ENCODE measurements at places on chromosomes 13 and 19. TPM values are rescaled to one million over a fixed set of nuclear protein-coding genes. Genes with fewer than 3 reads are reported as not detected.

NECTIN2 gene
- 171 TPM for polyA plus RNA-seq

CD177 gene
- polyA plus RNA-seq, result 0.50 TPM

ZNF665 gene
- polyA plus RNA-seq, result 7.7 TPM

PROSER1 gene
- 38.8 TPM for polyA plus RNA-seq

PGLYRP1 gene
- polyA plus RNA-seq, result 0.70 TPM

ERICH4 gene
- polyA plus RNA-seq, result 4.2 TPM

KLK12 gene
- not detected for polyA plus RNA-seq

ZNF700 gene
- polyA plus RNA-seq, result 25.3 TPM

ZNF701 gene
- polyA plus RNA-seq, result 17.6 TPM

KLK15 gene
- not detected for polyA plus RNA-seq

CYP4F8 gene
- polyA plus RNA-seq, result not detected

DNAJC15 gene
- polyA plus RNA-seq, result 25.7 TPM

CYP2A7 gene
- polyA plus RNA-seq, result 0.10 TPM

CGB2 gene
- not detected for polyA plus RNA-seq

CD79A gene
- 0.53 TPM for polyA plus RNA-seq

TDRD12 gene
- 4.0 TPM for polyA plus RNA-seq

SERPINE3 gene
- polyA plus RNA-seq, result 0.65 TPM

ZNF772 gene
- 22.8 TPM for polyA plus RNA-seq

FDX2 gene
- 23.3 TPM for polyA plus RNA-seq

ZNF383 gene
- 14.4 TPM for polyA plus RNA-seq

HCST gene
- polyA plus RNA-seq, result 3.3 TPM

GPR183 gene
- polyA plus RNA-seq, result 2.6 TPM

OVOL3 gene
- not detected for polyA plus RNA-seq

ADGRE1 gene
- polyA plus RNA-seq, result 0.44 TPM

ZNF562 gene
- 26.4 TPM for polyA plus RNA-seq

ZNF221 gene
- 7.2 TPM for polyA plus RNA-seq

NCAN gene
- 0.39 TPM for polyA plus RNA-seq

ETV2 gene
- 2.0 TPM for polyA plus RNA-seq

LSM14A gene
- 174 TPM for polyA plus RNA-seq

CYP4F2 gene
- 0.39 TPM for polyA plus RNA-seq

KLK7 gene
- polyA plus RNA-seq, result 4.2 TPM

ZNF491 gene
- 3.8 TPM for polyA plus RNA-seq

SYCN gene
- polyA plus RNA-seq, result not detected

RXFP2 gene
- polyA plus RNA-seq, result 2.0 TPM

DAND5 gene
- 0.07 TPM for polyA plus RNA-seq

ELANE gene
- 0.98 TPM for polyA plus RNA-seq

MAP4K1 gene
- 4.2 TPM for polyA plus RNA-seq

CALR3 gene
- polyA plus RNA-seq, result not detected

RGCC gene
- polyA plus RNA-seq, result 10.7 TPM

All from renal cortex interstitium (tissue), 15 donors.